ENCODE measurements at places on chromosomes 6 and 20.

GRCh38 chr6:88476388-88476787, 310.2 kb upstream of the CNR1 start:
- no peak for DNase-seq

DNA sequence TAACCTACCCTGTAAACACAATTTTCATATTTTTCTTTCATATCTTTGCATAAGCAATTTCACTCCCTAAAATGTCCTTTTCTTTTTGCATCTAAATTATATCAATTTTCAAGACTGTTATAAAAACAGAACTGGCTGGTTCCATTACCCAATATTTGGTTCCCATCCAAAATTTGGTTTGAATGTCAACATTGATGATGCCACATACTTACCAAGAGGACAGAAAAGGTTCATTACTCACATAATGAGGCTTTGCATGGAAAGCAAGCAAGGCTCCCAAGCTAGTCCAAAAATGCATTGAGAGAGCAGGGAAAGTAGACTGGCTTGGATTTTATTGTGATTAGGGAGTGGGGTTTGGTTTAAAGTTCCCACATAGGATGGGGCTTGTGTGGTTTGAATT, 144.4 kb upstream of the AKIRIN2 start:
- no peak for DNase-seq

DNA sequence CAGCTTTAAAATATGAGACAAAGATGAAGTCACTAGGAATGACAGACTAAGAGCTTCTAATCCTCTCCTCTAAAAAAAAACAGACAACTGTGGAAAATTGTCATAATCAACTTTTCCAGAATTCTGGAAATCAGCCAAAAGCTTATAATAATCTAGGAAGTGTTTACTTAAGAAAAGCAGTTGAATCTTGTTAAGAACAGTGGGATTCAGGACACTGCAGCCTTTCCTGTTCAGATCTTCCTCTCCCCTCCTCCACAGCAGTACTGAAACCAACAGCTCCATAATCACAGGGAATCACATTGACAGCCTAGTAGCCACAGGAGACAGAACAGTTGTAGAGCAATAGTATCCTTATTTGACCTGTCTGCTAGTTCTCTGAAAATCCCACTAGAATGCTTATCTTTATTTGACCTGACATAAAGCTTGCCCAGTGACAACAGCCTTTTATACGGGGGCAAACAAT, 41.6 kb downstream of the IBTK start:
- DNase-seq = no peak

- DNase-seq = peak; percentile 8
Observed at GRCh38 chr20:23350904-23351838, 580 bp downstream of the NXT1 start.
